ENCODE measurements at places on chromosomes 7 and 10.

- DNase-seq, result no peak
Measured at GRCh38 chr7:66100408-66101050, 14.1 kb upstream of the CRCP start.

DNA sequence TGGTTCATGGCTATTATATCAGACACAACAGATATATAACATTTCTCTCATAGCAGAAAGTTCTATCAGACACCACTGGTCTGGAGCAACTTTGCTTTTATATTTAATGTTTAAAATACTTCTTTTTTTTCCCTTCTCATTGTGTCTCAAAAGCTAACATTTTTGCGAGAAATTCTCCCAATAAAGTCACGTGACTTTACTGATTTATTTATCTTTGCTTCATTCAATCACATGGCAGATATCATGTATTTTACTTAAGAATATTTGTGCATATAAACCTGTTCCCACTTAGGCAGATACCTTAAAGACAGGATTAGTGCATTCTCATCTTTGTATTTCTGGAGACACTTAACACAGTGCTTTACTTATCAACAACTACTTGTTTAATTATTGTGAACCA lies 1093.1 kb upstream of the LRRN3 start:
- DNase-seq, result no peak

DNA sequence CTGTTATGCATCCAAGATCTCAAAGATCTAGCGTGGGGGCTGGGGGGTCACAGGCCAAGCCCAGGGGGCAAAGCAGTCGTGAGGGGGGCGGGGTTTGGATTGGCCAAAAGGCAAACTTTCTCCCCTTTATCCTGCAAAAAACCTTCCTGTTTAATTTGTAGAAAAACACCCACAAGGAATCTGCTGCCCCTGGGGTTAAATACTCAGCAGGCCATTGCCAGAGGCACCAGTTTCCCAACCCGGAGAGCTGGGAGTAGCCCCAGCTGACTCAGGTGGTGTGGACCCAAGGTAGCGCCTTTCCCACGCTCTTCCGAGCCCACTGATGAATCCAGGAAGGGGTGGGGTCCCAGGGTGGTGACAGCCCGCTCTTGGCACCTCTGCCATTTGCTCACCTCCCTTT lies 21.4 kb downstream of the KCP start:
- no peak for DNase-seq

- DNase-seq, result no peak
Measured at GRCh38 chr10:6667679-6668270, 87.7 kb upstream of the PRKCQ start.

DNA sequence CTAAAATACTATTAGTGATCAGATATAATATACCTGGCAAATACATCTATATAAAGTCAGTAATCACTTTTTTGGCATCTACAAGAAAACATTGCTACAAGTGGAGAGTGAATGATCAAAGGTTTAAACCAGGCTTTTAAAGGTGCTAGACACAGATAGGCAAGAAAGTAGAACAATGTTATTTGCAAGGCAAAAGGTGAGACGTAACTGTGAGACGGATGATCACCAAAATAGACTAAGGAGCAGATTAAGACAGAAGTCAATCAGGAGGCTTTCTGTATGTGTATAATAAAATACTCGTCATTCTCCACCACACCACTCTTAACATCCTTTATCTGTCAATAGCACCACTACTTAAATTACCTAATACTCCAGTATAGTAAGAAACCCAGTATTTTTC lies 8.3 kb downstream of the ANXA7 start:
- DNase-seq, result no peak

DNA sequence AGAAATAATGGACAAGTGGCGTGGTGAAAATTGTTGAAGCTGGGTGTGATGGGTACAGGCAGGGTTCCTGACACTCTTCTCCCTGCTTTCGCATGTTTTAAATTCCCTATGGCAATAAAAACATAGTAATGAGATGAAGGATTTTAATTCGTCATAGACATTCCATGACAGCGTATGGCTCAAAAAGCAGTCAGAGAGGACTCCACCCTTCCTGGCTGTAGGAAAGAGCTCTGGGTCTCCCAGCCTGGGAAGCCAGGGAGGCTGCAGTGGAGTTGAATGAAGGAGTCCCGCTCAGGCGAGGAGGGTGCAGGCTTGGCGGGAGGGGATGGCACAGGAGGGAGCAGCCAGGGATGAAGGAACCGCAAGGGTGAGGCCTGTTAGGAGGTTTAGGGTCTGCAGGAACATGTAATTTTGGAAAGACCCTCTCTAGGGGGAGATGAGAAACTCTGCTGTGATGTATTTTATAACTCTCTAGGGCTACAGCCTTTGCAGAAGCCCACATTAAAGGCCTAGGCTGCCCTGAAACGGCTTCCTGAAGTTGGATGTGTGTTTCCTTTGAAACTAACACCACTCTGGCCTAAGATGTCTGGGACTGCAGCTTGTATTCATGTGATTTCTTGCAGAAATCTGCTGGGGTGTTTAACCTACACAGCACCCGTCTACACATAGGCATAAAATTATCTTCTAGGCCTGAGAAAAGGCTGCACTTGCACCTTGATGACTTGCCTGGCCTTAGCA lies 7.6 kb upstream of the LARP4B start:
- DNase-seq, result no peak
